ENCODE measurements at places on chromosomes 5 and 9. TPM values are rescaled to one million over a fixed set of nuclear protein-coding genes. Genes with fewer than 3 reads are reported as not detected.

ITGA2 gene
- 0.42 TPM for total RNA-seq

MSMP gene
- total RNA-seq, result not detected

ARHGEF39 gene
- 0.84 TPM for total RNA-seq

UBQLN1 gene
- 141 TPM for total RNA-seq

CLPTM1L gene
- total RNA-seq, result 104 TPM

NFIL3 gene
- total RNA-seq, result 8.2 TPM

RECK gene
- 6.5 TPM for total RNA-seq

ZFP37 gene
- total RNA-seq, result 1.8 TPM

KIF4B gene
- total RNA-seq, result not detected

CLINT1 gene
- total RNA-seq, result 111 TPM

PCDHA6 gene
- not detected for total RNA-seq

CDX1 gene
- total RNA-seq, result not detected

CDH9 gene
- total RNA-seq, result not detected

GPX3 gene
- 1.2 TPM for total RNA-seq

DAP gene
- 39.8 TPM for total RNA-seq

OR13C3 gene
- not detected for total RNA-seq

CCDC192 gene
- total RNA-seq, result not detected

STPG3 gene
- total RNA-seq, result not detected

CEMIP2 gene
- 407 TPM for total RNA-seq

LRRC19 gene
- not detected for total RNA-seq

ACSL6 gene
- 5.5 TPM for total RNA-seq

FOXD1 gene
- total RNA-seq, result not detected

CRHBP gene
- 2.5 TPM for total RNA-seq

PHYHD1 gene
- total RNA-seq, result 0.52 TPM

PCDHGC4 gene
- total RNA-seq, result not detected

OGN gene
- 0.86 TPM for total RNA-seq

Measured in CD4-positive, CD25-positive, alpha-beta regulatory T cell (primary cell).